Cerebellar cortex (tissue), 1 donor: ENCODE measurements at places on chromosomes 5 and 9.

- DNase-seq, result no peak
Measured at GRCh38 chr5:138654281-138654867, 79.2 kb upstream of the HSPA9 start.

DNA sequence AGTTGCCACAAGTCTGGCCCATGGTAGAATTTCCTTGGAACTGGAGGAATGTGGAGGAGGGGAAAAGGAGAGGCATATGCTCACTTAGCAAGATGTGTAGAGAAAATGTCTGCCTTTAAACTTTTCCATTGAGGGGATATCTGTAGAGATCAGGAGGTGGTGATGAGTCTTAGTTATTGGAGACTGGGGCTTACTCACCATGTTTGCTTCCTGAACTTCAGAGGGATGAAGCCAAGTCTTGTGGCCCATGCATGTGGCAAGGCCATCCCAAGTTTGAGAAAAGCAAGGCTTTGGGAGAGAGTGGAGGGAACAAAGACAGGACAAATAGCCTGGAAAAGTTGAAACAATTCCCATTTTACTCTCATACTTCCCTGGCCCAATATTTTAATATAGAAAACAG is 124.5 kb downstream of the GDNF start:
- no peak for DNase-seq

DNA sequence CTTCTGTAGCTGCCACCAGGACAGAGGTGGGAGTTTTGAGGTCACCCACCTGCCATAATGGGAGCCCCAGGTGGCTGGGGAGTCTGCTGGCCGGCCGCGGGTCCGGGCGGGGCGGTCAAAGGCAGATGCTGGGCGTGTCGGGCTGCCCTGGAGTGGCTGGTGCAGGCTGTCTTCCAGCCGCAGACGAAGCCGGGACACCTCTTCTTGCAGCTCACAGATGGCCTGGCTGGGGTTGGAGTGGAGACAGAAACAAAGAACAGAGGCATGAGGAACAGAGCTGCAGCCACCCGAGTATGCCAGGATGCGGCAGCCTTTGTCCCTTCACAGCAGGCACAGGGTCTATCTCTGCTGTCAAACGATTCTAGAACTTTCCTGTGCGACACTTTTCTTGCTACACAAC is 18.0 kb downstream of the ORM2 start:
- DNase-seq, result no peak

GRCh38 chr9:76615177-76615603 is 149.0 kb upstream of the PCA3 start:
- no peak for DNase-seq

DNA sequence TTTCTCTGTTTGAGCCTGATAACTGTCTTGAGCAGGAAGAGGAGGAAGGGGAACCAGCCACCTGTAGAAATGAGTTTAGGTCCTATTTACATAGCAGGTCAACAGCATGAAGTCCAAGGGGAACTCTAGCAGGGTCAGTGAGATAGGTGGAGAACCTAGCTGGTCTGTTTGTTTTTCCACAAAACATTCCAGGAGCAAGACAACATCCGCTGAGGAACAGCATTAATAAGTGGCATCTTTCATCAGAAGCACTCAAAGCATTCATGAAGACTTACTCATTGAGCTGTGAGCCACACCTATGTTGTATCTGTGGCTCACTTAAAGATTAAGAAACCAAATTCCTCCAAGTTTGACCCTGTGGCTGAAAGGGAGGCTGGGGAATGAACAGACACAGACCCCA is 115.9 kb downstream of the ACTBL2 start:
- DNase-seq, result no peak

GRCh38 chr5:52878656-52879055 is 90.9 kb downstream of the ITGA1 start:
- DNase-seq, result no peak

GRCh38 chr9:134895567-134895907 is 14.9 kb downstream of the FCN2 start:
- no peak for DNase-seq
